ENCODE measurements at places on chromosomes 16 and 17.

DNA sequence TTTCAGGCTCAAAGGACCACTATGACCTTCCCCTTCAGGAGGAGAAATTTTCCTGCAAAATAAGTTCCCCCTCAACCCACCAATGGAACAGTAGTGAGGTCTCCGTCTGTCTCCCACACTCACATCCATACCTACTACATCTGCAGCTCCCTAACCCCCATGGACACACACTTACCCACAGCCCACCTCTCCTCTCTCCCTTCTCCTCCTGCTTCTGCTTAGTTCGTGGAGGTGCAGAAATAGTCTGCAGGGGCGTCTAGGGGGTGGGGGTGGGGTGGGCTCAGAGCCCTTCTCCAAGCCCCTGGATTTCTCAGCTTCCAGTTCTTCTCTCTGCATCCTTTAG lies 8.9 kb downstream of the HOXB4 start:
- DNase-seq: no peak

DNA sequence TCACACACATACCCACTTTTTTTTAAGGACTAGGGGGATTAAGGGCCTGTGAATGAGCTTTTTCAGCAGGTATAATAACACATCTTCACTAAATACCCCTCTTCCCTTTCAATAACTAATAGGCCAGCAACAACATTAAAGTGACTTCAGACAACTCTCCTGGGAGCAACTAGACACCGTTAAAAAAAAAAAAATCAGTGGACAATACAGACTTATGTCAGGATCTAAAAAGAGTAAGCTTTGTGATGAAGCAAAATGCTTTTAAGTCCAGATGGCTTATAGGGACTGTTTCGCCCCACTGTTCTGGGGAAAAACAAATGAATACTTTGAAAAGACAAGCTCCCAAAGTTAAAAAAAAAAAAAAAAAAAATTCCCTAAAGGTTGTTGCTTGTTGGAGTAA lies 29.0 kb downstream of the SPAG9 start:
- DNase-seq: no peak

DNA sequence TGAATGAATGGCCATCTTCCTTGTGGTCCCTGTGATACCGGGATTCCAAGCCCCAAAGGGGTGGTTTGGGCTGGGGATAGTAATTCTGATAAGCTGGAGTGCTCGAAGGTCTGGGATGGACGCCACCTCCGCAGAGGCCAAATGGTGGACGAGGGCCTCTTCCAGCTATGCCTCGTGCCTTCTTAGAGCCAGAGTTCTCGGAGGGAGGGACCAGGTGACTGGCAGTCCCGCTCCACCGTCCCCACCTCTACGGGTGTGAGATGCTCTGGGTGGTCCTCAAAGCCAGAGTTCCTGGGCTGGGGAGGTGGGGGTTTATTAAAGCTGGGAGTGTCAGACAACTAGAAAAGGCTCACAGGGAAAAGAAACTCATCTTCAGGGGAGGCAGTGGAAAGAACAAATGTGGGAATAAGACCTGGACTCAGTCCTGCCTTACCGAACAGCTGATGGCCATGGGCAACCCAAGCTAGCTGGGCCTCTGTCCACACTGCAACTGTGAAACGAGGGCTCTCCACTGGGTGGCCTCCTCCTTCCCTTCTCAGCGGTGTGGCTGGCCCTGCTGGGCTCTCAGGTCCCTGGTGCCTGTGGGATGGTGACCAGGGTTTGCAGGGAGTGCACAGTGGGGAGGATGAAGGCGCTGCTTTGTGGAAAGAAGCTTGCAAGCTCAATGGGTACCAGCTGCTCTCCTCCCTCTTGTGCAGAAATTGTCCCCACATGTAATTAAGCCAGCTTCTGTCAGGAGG lies 75.2 kb downstream of the N4BP1 start:
- DNase-seq: no peak

GRCh38 chr17:59565959-59566324 lies 532 bp downstream of the DHX40 start:
- DNase-seq: peak; percentile 66

GRCh38 chr17:13287226-13287625 lies 269.4 kb upstream of the ELAC2 start:
- peak; percentile 4 for DNase-seq

GRCh38 chr16:31427441-31428278 lies 500 bp downstream of the COX6A2 start:
- no peak for DNase-seq

- peak; percentile 67 for DNase-seq
Observed at GRCh38 chr16:456891-457483, 31.5 kb downstream of the RAB11FIP3 start.

DNA sequence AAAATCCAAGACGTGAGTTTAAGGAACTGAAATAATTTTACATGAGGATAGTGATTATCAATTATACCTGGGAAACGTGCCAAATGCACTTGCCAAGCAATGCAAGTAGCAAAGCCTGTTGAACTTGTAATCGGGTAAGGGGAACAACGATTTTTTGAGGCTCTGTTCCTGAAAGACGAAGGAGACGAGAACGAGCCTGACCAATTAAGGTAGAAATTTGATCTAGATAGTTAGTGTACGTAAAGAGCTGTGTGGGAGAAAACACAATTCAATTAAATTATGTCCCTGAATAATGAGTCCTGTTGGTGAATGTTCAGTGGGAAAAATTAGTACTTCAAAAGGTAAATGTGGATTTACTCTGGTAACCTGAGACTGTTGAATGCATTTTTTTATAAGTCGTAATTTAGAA lies 17.7 kb upstream of the KCTD5 start:
- peak; percentile 12 for DNase-seq

DNA sequence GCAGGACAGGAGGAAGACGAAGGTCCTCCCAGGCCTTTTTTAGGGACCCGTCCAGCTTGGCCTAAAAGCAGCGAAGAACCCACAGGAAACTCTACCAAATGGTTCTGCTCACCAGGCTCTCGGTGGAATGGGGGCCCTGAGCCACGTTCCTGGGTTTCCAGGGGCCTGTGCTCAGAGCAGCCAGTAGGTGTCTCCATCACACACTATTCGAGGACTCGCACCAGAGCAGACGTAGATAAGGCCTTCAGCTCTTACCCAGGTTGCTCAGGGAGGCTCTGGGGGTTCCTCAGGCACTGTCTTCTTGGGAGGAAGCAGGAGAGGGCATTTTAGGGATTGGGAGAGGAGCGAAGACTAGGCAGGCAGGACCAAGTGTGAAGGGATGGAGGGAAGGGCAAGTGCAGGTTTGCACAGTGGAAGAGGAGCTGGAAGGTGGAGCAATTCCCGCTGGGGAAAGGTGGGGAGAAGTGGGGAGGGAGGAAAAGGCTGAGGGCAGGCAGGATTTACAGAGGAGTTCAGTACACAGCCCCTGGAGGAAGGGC lies 157.1 kb downstream of the RGS9 start:
- peak; percentile 42 for DNase-seq

DNA sequence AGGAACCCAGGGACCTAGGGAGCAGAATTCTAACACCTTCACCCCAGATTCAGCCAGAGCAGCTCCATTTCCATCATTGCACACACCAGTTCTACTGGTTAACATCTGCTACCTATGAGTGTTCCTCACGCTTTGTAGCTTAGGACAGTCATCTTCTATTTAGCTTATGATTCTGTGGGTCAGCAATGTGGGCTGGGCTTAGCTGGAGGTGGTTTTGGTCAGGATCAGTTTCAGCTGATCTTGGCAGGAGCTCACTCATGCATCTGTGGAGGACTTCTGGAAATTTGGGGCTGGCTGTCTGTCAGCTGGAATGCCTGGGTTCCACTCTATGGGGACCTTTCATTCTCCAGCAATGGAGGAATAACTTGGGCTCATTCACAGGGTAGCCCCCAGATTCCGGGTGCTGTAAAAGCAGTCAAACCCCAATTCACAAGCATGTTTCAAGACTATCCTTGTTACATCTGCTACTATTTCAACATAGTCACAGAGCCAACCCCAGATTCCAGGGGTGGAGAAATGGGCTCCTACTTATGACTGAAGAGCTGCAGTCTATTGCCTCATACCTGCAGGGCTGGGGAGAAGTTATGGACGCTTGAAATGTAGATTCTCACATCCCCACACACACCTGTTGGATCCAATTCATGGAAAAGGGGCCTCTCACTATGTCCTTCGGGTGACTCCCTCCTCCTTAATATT lies 3.4 kb upstream of the HP start:
- DNase-seq: no peak

DNA sequence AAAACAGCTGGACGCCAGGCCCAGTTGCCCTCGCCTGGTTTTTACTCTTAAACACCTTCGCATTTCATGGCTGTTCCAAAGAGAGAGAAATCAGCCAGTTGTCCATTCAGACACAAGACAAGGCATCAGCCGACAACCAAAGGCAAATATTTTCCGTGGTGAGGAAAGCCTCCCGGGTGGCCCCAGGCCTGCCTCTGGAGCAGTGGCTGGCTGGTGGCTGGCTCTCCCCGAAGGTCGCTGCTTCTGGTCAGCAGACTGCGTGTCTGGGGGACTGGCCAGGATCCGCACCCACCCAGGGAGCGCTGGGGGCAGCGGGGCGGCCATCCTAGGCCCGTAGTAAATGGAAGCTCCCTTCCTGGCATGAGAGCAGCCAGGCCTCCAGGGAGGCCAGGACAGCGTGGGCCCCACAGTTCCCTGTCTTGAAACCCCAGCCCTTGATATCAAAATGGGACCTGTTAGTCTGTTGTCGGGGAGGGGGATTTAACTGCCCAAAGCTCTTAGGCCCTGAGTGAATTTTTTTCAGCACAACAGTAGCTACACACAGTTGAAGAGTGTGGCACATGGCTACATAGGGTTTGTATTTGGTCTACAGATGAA lies 57.7 kb downstream of the SREBF1 start:
- no peak for DNase-seq

DNA sequence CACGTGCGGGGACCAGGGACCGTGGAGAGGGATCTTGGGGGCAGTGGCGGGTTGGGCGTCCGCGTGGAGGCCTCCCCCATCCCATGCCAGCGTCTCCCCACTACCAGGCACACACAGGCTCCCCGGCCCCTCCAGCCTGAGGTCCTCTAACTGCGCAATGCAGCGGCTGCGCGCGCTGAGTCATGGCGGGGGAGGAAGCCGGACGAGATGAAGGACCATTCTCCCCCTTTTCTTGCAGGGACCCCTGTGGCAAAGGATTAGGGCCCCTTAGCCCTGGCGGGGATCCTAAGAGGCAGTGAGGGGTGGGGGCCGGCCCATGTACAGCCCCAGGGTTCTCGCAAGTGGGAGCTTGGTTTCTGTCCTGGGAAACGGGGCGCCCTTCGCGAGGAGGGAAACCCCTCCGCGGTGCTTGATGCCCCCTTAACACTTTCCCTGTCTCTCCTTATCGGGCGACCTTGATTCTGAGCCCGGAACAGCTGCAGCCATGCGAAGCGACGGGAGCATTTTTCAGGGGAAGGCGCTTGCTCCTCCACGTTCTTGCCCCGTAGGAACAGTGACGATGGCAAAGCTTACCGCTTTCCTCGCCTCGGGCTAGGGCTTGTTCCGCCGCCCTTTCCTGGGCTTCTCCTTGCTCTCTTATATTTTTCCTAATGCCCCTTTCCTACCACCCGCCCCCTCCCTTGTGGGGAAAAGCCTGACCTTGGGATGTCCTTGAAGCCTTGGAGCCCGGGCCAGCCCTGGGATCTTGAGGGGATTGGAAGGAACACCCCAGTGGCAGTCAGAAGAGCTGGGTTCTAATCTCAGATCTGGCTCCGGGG lies 592 bp downstream of the ALDOA start:
- no peak for DNase-seq

DNA sequence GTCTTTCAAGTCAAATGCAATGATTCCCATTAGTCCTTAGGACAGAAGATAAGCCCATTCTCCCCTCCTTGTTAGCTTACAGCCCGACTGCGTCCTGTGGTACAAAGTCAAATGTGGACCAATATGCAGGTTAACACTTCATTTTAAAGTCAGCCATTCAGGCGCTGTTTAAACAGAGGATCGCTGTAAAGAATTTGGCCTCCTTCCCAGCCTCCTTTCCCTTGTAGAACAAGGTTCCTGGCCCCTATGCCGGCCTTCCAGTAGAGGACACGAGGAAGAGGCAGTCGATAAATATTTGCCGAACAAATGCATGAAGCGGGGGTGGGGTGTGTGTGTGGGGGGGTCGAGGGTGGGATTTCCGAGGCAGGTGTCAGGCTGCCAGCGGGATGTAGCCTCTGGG lies 4.3 kb downstream of the SDK2 start:
- DNase-seq: peak; percentile 87

DNA sequence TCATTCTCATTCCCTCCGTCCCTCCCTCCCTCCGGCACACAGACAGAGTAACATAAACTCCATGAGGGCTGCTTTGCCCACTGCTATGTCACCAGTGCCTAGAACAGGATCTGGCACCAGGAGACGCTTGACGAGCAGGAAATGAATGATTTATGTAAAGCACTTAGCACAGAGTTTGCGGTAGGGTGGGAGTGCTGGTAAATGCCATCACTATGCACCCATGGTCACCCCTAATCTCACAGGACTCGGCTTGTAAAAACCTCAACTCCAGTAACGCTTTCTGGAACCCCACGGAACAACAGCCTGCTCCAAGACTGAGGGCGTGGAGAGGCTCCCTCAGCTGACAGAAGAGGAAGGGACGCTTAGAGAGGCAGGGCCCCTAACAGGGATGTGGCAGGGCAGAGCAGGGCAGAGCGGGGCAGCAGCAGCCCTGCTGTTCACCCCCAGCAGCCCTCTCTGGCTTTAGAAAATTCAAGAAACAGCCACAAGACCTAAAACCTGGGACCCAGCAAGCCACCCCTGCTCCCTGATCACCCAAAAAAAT lies 156.9 kb downstream of the C16orf78 start:
- no peak for DNase-seq

- DNase-seq: no peak
Observed at GRCh38 chr16:11308493-11309283, 27.6 kb upstream of the PRM1 start.
